ENCODE measurements at places on chromosomes 11 and 22. TPM values are rescaled to one million over a fixed set of nuclear protein-coding genes. Genes with fewer than 3 reads are reported as not detected.

Gene RRM1
- total RNA-seq = 33.5 TPM

DNA sequence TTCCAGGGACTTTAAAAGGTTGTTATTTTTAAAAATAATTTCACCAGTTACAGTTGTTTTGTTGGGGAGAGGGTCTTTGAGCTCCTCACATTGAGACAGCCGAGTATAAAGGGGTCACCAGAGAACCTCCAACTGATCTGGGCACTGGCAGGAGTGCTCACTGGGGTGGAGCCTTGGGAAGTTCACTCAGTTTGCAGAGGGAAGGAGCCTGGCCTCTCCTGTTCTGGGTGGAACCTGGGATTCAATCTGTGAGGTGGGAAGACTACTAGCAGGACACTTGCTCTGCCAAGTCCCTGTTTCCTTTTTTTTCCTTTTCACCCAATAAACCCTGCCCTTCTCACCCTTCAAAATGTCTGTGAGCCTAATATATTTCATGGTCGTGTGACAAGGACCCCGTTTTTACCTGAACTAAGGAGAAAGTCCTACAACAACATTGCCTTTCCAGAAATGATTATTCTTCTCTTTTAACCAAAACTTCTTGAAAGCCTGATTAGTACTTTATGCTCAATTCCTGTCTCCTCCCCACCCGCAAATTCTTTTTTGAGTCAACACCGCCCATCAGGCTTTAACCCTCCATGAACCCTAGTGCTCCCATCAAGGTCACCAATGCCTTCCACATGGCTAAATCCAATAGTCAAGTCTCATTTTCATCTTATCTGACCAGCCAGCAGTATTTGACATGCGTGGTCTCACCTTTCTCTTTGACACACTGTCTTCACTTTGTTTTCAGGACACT is 22.0 kb upstream of the MSANTD2 start:
- no peak overlapping the region for H3K4me3 ChIP-seq
- H3K4me1 ChIP-seq = no peaks in the 10 kb centered on the region
- no peak for DNase-seq
- no peaks in the 10 kb centered on the region for H3K36me3 ChIP-seq
- H3K27me3 ChIP-seq = no peaks in the 10 kb centered on the region
- H3K27ac ChIP-seq = no peak overlapping the region

- H3K4me3 ChIP-seq = no peak overlapping the region
- H3K36me3 ChIP-seq = no peaks in the 10 kb centered on the region
- no peaks in the 10 kb centered on the region for H3K27me3 ChIP-seq
- no peak for DNase-seq
Observed at GRCh38 chr22:49647627-49648026, 180.0 kb downstream of the BRD1 start.

Gene SESN3
- 64.5 TPM for total RNA-seq

Gene CCDC188
- total RNA-seq = 0.78 TPM

DNA sequence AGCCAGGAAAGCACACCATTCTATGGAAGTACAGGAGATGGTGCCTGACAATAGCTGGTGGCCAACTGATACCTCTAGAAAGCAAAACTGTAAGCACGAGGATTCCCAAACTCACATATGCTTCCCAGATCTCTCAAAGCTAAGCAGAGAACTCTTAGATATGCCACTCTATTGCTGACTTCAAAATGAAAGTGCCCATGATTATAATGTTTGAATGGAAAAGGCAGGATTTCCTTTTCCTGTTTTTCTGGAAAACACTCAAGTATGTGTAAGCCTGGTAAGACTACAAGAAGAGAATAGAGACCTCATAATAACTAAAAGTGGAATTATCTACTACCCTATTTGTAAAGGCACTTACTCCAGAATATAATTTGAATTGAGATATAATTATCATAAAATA is 2.6 kb upstream of the CARD18 start:
- H3K27me3 ChIP-seq = no peaks in the 10 kb centered on the region
- no peak overlapping the region for H3K4me3 ChIP-seq
- no peaks in the 10 kb centered on the region for H3K36me3 ChIP-seq
- H3K4me1 ChIP-seq = no peaks in the 10 kb centered on the region
- H3K27ac ChIP-seq = no peak overlapping the region

GRCh38 chr11:18366286-18366685 is 28.1 kb upstream of the LDHA start:
- H3K27ac ChIP-seq = no peak overlapping the region
- no peaks in the 10 kb centered on the region for H3K27me3 ChIP-seq
- no peak overlapping the region for H3K4me3 ChIP-seq

- H3K4me3 ChIP-seq = no peak overlapping the region
- no peaks in the 10 kb centered on the region for H3K36me3 ChIP-seq
- no peak for DNase-seq
- no peak overlapping the region for H3K27ac ChIP-seq
- H3K4me1 ChIP-seq = no peaks in the 10 kb centered on the region
Observed at GRCh38 chr11:17498058-17498457, 21.4 kb upstream of the ABCC8 start.

DNA sequence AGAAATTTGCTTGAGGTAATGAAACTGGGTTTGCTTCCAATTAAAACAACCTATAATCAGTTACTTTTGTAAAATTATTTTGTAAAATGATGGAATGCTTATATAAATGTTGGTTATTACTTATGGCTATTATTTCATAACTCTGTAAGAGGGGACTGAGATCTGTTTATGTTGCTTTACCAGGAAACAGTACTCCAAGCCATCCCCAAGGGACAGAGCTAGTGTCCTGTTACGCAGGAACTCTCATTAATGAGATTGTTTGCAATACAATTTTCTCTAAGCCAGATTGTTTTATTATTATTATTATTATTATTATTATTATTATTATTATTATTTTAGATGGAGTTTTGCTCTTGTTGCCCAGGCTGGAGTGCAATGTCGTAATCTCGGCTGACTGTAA is 2.3 kb upstream of the NOX4 start:
- H3K27me3 ChIP-seq = no peaks in the 10 kb centered on the region
- H3K4me3 ChIP-seq = no peak overlapping the region
- DNase-seq = no peak

Gene OVCH2
- 0.75 TPM for total RNA-seq

DNA sequence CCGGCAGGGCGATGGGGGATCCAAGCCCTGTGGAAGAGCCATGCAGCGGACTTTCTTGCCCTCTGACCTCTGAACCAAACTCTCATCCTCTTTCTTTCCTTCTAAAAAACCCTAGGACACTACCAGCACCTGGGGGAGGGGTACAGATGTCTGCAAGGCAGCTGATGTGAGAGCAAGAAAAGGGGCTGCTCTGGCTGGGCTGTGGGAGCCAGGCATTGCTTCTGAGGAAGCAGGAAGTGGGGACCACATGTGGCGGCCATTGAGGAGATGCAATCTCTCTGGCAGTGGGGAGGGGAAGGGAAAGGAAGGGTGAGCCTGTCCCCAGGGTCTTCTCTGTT is 36.0 kb downstream of the FAM83F start:
- H3K27me3 ChIP-seq = no peaks in the 10 kb centered on the region
- H3K27ac ChIP-seq = no peak overlapping the region
- no peak overlapping the region for H3K4me3 ChIP-seq
- no peaks in the 10 kb centered on the region for H3K36me3 ChIP-seq

DNA sequence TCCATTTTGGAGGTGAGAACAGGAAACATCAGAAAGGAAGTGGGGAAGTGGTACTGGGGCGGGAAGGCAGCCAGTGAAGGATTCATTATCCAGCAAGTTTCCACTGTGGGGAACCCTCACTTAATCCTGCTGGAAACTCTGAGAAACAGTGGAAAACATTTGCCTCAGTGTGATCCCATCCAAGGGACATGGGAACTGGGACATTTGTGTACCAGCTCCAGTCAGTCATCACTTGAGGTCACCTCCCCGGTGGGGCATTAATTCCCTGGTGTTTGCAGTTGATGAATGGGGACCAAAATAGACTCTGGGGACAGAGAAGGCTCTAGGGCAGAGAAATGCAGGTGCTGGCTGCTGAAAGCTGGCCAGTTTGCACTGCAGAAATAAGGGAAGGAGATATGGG is 599.9 kb downstream of the BUD13 start:
- no peak overlapping the region for H3K4me3 ChIP-seq
- H3K27ac ChIP-seq = no peak overlapping the region

- no peak overlapping the region for H3K4me3 ChIP-seq
- no peaks in the 10 kb centered on the region for H3K4me1 ChIP-seq
- no peak for DNase-seq
- no peaks in the 10 kb centered on the region for H3K27me3 ChIP-seq
- H3K27ac ChIP-seq = no peak overlapping the region
Observed at GRCh38 chr11:19499999-19500398, 212.6 kb upstream of the NAV2 start.

DNA sequence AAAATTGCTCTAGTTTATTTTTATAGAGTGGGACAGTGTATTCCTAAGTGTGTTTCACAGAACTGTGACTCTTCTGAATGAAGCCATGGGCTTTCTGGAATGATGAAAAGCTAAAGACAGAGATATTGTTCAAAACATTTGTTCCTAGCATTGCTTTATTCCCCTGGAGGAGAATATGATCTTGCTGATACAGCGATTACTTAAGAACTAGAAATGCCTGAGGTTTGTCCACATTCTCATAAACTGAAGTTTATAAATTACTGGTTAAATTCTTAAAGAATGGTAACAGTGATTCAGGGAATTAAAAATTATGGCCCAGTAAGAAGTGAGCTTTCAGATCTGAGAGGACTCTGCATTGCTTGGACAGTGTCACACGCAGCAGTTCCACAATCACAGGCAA is 690.3 kb downstream of the FAM181B start:
- DNase-seq = no peak
- no peaks in the 10 kb centered on the region for H3K4me1 ChIP-seq
- H3K4me3 ChIP-seq = no peak overlapping the region
- no peaks in the 10 kb centered on the region for H3K27me3 ChIP-seq
- no peak overlapping the region for H3K27ac ChIP-seq
- no peaks in the 10 kb centered on the region for H3K36me3 ChIP-seq

GRCh38 chr11:30852091-30852490 is 265.9 kb upstream of the MPPED2 start:
- H3K36me3 ChIP-seq = no peaks in the 10 kb centered on the region
- no peak overlapping the region for H3K27ac ChIP-seq
- no peak for DNase-seq
- H3K4me3 ChIP-seq = no peak overlapping the region
- no peaks in the 10 kb centered on the region for H3K4me1 ChIP-seq

GRCh38 chr11:88122956-88123355 is 52.3 kb downstream of the RAB38 start:
- no peaks in the 10 kb centered on the region for H3K27me3 ChIP-seq
- H3K27ac ChIP-seq = no peak overlapping the region
- DNase-seq = no peak
- H3K4me1 ChIP-seq = no peaks in the 10 kb centered on the region
- no peaks in the 10 kb centered on the region for H3K36me3 ChIP-seq
- H3K4me3 ChIP-seq = no peak overlapping the region

GRCh38 chr11:88167853-88168252 is 7.4 kb downstream of the RAB38 start:
- H3K4me1 ChIP-seq = no peaks in the 10 kb centered on the region
- DNase-seq = no peak
- no peak overlapping the region for H3K27ac ChIP-seq
- no peaks in the 10 kb centered on the region for H3K27me3 ChIP-seq
- no peak overlapping the region for H3K4me3 ChIP-seq

Measured in aorta (tissue), 5 donors.